Bronchial smooth muscle cell (primary cell): ENCODE measurements at places on chromosomes 16 and 17. TPM values are rescaled to one million over a fixed set of nuclear protein-coding genes. Genes with fewer than 3 reads are reported as not detected.

EVI2B gene
- total RNA-seq: 0.16 TPM in 1 of 2 replicates, not detected in the other

TLCD1 gene
- 3.3 and 6.1 TPM in 2 replicates for total RNA-seq

SPN gene
- under 0.01 TPM in 1 of 2 replicates, not detected in the other for total RNA-seq

VASN gene
- total RNA-seq: 57.5 and 98.9 TPM in 2 replicates

ACSM5 gene
- total RNA-seq: not detected in 2 replicates

ZPBP2 gene
- total RNA-seq: not detected in 2 replicates

AOC3 gene
- total RNA-seq: 0.16 and 1.9 TPM in 2 replicates

C17orf50 gene
- not detected in 2 replicates for total RNA-seq

UMOD gene
- not detected in 2 replicates for total RNA-seq

TBX6 gene
- 0.16 and 0.26 TPM in 2 replicates for total RNA-seq

FBXW10B gene
- total RNA-seq: 0.09 and 0.32 TPM in 2 replicates
